ENCODE measurements at places on chromosomes 5 and 9.

- DNase-seq, result no peak
Observed at GRCh38 chr9:113564498-113565237, 101.1 kb downstream of the RGS3 start.

- DNase-seq, result no peak
Observed at GRCh38 chr5:175616083-175616482, 41.8 kb upstream of the HRH2 start.

GRCh38 chr5:79149433-79149832 is 37.8 kb downstream of the BHMT start:
- no peak for DNase-seq

DNA sequence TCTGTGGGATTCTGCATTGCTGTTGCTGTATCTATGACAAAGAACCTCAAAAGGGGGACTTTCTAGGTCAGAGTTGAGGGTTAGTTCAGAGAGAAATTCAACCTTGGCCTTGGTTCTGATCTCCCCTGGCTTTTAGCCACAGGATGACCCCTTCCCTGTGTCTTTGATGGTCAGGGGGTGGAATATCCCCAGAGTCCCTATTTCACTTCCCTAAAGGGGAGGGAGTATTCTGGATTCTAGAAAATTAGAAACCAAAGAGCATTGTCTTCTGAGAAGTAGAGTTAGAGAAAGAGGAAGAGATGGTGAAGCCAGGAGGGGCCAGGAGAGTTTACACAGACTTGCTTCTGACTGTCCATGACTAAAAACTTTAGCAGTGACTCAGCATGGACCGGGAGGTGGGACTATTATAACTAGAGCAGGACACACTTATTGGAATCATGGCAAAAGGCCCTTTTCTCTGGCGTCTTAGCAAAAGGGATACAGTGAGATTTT is 56.2 kb upstream of the LPAR1 start:
- DNase-seq, result no peak

DNA sequence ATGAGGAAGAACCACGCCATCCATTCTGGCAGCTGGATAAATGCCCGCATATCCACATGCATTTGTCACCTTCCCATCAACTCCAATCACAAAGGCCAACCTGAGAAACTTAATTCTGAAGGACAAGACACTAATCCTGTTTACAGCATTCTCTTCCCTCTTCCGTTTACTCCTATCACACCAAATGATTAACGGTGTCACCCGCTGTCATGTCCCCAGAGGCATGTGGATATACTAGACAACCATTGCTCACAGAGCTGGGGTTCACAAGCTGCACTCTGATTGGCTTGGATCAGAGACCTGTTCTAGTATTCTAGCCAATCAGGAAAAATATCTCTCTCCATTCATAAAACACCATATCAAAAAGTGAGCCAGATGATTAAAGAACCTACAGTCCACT is 3.6 kb downstream of the MACROH2A1 start:
- DNase-seq, result no peak

All from stimulated activated CD8-positive, alpha-beta memory T cell treated with anti-CD3 and anti-CD28 coated beads, Interleukin-15, amount 100 ng/mL, for 48 hours (primary cell).